Activated CD4-positive, alpha-beta T cell treated with anti-CD3 and anti-CD28 coated beads, Interleukin-2, amount 50 U/mL, for 4 hours (primary cell): ENCODE measurements at places on chromosomes 2 and 18.

DNA sequence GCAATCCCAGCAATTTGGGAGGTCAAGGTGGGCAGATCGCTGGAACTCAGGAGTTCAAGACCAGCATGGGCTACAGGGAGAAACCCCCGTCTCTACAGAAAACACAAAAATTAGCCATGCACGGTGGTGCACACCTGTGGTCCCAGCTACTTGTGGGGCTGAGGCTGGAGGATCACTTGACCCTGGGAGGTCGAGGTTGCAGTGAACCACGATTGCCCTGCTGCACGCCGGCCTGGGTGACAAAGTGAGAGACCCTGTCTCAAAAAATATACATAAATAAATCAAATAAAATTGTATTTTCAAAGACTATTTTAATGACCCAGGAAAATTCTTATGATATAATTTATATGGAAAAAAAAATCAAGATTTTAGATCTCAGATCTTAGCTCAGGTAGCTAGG is 191.5 kb downstream of the ZFP36L2 start:
- DNase-seq, result no peak

GRCh38 chr2:30527411-30527810 is 80.4 kb downstream of the LCLAT1 start:
- no peak for DNase-seq

DNA sequence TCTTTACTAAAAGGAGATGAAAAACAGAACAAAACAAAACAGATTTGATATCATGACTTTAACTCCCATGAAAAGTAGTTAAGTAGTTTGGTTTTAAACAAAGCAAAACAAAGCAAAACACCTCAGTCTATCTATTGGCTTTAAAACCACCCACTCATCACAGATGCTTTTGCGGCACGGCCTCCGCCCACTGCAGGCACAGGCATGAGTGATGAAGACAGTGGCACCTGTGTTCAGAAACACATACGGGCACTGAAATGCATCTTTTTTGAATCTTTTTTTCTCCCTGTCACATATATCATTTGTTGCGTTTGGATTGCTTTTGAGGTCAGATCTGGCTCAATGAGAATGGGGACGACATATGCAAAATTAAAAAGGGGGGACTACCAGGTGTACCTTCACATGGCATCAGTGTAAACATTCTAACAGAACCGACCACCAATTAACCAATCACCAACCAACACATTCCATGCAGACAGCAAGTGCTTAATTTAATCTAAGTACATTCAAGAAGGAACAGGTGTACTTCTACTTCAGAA is 147.4 kb upstream of the REV1 start:
- no peak for DNase-seq

GRCh38 chr2:240783819-240784621 is 36.0 kb downstream of the KIF1A start:
- DNase-seq, result no peak

- no peak for DNase-seq
These were observed 197.5 kb downstream of the PDE1A start for GRCh38 chr2:182229297-182229696.

DNA sequence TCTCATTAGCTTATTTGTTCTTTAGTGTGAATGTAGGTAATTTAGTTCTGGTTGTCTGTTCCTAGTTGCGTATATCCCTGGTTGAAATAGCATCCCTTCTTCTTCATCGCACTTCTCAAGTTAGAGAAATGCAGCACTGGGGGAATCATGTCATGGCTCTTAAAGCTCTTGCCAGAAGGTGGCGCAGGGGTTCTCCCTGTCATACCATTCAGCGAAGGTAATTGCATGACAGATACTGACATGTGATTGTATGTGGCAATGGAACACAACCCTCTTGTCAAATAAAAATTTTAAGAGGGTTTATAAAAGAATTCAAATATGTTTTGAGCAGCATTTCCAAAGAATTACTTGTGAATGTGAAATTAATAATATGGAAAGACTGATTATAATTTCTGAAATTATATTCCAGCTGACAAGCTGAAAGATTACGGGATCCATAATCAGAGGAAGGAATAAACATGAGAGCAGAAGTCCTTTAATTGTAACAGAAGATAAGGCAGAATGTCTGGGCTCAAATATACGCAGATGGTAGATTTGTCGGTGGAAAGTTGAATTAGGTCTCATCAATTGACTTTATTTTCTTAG is 411.7 kb downstream of the DSEL start:
- peak; percentile 7 for DNase-seq

DNA sequence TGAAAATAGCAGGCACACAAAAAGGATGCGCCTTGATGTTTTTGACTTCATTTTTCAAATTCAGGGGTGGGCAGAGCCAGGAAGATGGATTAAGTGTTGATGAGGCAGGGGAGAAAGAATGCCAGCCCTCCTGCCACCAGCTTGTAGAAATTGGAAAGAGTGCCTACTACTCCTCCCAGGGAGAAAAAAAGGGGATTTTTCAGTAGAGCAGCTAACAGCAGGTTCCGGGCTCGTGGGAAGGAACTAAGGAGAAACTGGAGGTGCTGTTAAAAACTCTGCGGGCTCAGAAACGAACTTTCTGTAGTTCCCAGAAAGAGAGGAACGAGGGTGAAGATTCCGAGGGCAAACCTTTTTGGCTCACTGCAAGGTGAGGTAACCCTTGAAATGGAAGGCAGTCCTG is 100.1 kb upstream of the MCFD2 start:
- DNase-seq, result no peak

DNA sequence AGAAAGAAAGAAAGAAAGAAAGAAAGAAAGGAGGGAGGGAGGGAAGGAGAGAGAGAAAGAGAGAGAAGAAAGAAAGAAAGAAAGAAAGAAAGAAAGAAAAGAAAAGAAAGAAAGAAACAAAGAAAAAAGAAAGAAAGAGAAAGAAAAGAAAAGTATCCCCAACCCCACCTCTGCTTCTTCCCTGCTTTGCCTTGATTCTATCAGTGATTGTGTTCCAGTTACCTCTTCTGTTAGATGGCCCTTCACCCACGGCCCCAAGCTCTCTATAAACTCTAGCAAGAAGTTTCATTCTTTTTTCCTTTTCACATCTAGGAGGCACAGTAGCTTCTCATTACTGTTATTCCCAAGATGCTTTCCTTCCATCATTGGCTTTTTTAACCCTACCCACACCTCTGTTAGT is 1097.5 kb upstream of the ZEB2 start:
- DNase-seq, result no peak

- DNase-seq, result no peak
These were observed 679.2 kb downstream of the NYAP2 start for GRCh38 chr2:226078666-226079065.

GRCh38 chr2:105809097-105809473 is 64.4 kb downstream of the NCK2 start:
- DNase-seq, result peak; percentile 35

DNA sequence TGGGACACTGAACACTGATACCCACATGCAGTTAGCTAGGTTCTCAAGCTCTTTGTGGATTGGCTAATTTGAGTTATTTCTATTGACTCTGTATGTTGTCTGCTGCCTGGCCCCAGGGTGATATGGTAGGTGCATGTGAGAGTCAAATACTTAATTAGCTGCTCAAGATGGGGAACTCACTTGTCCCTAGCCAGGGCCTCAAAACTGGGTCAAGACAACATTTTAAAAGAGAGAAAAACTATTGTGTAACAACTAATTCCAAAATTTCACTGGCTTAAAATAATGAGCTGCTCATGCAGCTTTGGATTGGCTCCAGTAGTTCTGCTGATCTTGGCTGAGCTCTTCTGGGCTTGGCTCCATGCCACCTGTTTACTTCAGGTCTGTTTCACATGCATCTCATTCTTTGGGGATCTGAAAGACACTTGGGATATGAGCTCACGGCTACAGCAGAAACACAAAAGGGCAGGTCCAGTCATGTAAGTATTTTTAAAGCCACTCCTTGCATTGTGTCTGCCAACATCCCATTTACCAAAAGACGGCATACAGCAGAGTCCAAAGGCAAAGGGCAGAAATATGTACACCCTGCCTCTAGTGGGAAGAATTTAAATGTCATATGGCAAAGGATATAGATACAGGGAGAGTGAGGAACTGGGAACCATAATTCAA is 716.8 kb downstream of the SUCLG1 start:
- no peak for DNase-seq

- no peak for DNase-seq
These were observed 22.2 kb downstream of the SMIM21 start for GRCh38 chr18:75405351-75405750.

- no peak for DNase-seq
These were observed 20.9 kb downstream of the ERBB4 start for GRCh38 chr2:212517693-212518092.
